ENCODE measurements at places on chromosomes 2 and 18. TPM values are rescaled to one million over a fixed set of nuclear protein-coding genes. Genes with fewer than 3 reads are reported as not detected.

KIF1A gene
- total RNA-seq, result not detected

LIPT1 gene
- 4.4 TPM for total RNA-seq

RFTN2 gene
- total RNA-seq, result 5.9 TPM

FBXO36 gene
- 2.4 TPM for total RNA-seq

C2orf42 gene
- total RNA-seq, result 18.6 TPM

HOXD10 gene
- total RNA-seq, result 2.2 TPM

SP140 gene
- total RNA-seq, result not detected

UPP2 gene
- total RNA-seq, result not detected

SNORC gene
- total RNA-seq, result 0.65 TPM

G6PC2 gene
- total RNA-seq, result not detected

TNFRSF11A gene
- total RNA-seq, result 11.9 TPM

NHEJ1 gene
- 19.3 TPM for total RNA-seq

Measured in vein endothelial cell (primary cell).